ENCODE measurements at places on chromosomes 2 and 18.

DNA sequence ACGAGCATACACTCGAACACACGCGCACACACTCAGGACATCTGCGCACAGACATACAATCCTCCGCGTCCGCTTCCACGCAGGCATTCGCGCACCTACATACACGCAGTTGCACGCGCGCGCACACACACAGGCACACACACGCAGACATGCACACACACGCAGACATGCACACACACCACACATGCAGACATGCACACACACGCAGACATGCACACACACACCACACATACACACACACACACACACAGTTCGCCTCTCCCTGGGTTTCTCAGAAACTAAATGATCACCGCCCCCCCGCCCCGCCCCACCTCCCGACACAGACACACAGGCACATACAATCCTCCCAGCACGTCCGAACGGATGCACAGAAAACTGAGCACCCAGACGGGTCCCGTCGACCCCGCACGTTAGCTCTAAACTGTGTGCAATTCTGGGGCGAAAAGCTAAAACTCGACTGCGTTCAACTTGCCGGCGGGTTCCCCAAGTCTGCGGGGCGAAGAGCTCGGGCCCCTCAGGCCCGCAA lies 1.0 kb downstream of the EPHA4 start:
- DNase-seq: no peak

DNA sequence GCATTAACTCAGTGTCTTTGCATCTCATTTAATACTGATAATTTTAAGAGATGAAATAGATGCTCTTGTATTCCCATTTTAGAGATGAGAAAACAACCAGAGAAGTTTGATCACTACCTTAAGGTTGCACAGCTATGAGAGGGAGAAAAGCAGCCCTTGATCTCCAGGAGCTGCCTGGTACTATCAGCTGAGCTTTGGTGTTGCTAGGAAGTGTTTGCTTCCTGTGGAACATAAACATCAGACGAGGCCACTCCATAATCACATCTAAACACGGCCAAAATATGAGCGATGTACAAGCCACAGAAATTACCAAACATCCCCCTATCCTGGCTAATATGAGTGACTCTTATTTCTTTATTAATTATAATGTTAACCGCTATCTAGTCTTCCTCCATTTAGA lies 620 bp upstream of the WDFY1 start:
- no peak for DNase-seq

DNA sequence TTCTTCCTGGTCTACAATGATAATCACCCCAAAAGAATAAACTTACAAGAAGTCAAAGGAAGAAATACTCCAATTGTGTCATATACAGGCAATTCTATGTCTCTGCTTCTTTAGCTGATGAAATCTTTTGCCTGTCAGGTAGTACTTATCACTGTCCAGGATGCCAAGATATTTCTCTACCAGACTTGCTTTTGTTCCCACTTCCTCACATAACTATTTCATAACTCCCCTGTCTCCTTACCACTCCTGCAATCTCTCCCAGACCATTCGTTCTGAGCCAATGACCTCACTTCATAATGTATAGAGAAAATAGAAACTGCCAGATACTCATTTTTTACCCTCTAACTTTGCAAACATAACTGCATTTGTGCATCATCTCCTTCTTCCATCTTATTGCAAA lies 39.1 kb downstream of the HNMT start:
- no peak for DNase-seq

DNA sequence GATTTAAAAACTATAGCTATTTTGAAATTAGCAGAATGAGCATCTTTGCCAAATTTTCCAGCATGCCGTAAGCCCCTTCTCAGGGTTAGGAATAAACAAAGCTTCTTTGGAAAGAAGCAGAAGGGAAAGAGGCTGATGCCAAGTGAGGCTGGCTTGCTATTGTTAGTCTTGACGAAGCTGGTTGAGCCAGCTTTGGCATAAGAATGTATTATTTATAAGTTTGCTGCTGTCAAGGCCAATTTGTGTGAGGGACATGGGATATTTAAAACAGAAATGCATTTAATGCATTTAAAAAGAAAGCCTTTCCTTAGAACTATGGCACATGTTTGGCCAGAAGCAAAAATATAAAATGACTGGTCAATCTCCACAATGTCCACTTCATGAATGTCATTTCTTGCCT lies 52.5 kb upstream of the TTN start:
- no peak for DNase-seq

DNA sequence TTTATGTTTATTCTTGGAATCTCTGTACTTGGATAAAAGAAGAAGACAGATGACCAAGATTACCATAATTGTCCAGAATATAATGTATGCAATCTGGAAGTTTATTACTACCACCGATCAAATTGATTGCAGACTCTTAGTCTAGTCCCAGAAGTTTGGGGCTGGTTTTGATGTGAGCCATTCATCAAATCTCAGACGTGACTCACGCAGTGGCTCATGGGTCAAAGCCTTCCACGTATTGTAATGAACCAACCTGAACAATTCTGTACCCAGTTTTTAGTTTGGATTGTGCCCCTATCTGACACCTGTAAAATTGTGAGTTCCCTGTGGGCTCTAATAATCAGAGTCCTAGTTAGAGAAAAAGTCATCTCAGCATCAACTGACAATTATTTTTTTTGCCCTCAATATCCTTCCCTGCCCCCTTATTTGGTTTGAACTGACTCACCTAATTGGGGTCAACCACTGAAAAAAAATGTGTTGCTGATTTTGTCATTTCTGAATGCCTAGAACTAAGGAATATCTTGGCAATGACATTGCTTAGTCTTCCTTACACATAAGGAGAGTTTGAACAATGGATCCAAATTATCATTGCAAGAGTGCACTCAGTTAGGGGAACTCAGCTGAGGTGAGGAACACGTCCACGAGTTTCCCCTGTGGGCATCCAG lies 219.5 kb upstream of the NRP2 start:
- no peak for DNase-seq

DNA sequence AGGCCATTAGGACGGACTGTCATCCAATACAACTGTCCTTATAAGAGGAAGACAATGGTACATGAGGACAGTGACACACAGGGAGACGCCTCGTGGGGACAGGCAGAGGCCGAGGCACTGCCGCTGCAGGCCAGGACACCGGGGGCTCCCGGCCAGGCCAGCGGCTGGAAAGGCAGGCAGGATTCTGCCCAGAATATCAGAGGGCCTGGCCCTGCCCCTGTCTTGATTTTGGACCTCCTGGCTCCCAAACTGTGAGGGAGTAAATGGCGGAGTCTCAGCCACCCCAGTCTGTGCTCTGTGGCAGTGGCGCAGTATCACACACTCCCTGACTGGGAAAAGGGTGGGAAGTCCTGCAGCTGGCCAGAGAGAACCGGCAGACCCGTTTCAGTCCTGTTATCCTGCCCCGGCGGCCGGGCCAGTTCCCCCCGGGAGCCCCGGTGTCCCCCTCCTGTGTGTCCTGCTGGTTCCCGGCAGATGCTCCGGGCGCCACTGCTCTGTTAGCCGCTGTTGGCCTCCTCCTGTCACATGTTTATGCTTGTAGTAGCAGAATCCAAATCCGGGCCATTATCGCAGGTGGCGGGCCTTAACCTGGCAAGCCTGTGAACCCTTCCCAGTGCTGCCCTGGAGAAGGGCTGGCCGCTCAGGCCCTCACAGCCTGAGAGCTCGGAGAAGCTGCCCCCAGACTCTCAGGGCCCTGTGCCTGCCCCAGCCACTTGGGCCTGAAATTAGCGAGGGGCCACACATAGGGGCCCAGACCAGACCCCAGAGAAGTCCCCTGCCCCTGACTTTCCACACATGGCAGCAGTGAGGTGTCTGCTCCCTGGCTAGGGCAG lies 31.4 kb upstream of the TAF1B start:
- DNase-seq: no peak

- DNase-seq: no peak
Observed at GRCh38 chr2:10009811-10010781, 33.3 kb upstream of the KLF11 start.

DNA sequence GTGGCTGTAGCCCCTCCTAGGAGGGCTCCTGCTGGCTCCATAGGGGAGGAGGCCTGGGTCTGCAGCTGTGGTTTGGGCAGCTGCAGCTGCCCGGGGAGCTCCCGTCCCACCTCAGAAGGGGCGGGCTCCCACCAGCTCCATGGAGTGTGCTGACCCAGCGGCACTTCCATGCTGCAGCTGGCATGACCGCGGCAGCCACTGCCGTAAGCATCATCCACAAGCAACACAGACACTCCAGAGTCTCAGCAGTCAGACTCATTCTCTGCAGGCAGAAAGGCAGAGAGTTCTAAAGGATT lies 660.1 kb upstream of the RAB6C start:
- no peak for DNase-seq

DNA sequence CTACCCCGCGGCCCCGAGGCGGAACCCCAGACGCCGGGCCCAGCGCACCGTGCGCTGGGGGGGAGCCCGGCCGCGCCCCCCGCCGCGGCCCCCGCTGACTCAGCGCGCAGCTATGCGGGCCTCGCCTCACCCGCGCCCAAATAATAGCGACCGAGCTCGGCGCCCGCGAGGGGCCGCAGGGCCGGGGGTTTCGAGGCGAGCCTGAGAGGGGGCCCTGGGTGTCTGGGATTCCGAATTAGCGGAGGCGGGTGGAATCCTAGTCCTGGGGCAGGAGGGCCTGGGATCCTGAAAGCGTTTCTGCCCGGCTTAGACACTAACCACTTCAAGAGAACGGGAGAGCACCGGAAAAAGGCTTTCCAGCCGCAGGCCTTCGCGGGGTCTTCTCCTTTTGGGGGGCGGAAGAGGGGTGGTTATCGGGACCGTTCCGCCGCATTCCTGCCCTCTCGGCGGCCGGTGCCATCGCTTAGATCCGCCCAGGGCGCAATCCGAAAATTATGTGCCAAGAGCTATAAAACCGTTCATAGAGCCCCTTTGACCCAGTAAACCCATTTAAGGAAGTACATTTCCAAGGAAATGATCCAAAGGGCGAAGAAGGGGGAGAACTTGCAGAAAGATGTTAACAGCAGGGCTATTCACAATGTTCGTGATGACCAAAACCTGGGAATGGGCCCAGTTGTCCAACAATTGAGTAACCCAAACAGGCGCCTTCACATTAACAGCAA lies 681 bp upstream of the ROCK2 start:
- DNase-seq: no peak

- no peak for DNase-seq
Observed at GRCh38 chr2:47205576-47206141, 50.6 kb upstream of the STPG4 start.

DNA sequence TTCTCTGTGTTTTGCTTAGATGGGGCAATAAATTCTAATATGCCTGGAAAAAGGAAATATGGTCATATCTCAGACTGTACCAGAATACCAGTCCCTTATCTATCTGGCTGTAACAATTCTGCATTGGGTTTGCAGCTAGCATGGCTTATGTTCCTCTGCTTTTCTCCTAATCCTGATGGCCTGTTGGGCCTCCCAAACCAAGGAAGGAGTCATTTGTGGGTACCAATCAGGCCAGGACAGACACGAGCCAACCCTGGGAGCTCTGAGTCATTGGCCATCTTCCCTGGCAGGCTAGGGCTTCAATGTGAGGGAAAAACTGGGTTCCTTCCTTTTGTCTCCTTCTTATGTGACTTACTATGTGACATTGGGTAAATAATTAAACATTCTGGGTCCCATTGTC lies 12.0 kb downstream of the SMARCAL1 start:
- no peak for DNase-seq

GRCh38 chr2:173989884-173990215 lies 24.7 kb upstream of the SP3 start:
- no peak for DNase-seq

- no peak for DNase-seq
Observed at GRCh38 chr2:85413592-85414420, 3.6 kb upstream of the CAPG start.

- DNase-seq: peak; percentile 89
Observed at GRCh38 chr2:28621172-28622100, 125.6 kb downstream of the PLB1 start.

DNA sequence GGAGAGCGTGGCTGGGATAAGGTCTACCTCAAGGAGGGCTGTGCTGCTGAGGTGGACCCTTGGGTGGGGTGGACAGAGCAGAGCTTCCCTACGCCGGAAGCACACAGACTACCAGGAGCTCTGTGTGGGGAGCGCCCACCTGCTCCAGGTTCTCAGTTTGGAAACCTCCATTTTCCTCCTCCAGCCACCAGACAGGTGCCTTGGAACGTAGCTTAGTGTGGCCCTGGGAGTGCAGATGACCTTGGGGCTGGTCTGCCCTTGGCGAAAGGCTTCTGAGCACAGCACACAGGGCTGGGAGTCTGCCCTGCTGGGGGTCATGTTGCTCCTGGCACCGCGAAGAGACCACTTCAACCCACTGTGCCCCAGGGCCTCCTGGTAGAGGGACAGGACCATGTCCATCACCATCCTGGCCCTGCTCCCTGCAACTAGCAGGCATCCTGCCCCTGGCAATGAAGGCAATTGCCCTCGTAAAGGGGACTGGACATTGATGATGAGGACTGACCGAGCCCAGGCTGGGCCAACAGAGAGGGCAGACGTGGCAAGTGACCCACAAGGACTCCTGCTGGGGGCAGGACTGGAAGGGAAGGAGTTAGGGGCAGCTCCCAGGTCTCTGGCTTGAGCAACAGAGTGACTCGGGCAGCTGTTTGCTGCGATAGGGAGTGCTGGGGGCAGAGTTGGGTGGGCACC lies 214.7 kb downstream of the CYP26B1 start:
- DNase-seq: no peak

GRCh38 chr2:85160966-85161960 lies 28.1 kb downstream of the TCF7L1 start:
- DNase-seq: no peak

DNA sequence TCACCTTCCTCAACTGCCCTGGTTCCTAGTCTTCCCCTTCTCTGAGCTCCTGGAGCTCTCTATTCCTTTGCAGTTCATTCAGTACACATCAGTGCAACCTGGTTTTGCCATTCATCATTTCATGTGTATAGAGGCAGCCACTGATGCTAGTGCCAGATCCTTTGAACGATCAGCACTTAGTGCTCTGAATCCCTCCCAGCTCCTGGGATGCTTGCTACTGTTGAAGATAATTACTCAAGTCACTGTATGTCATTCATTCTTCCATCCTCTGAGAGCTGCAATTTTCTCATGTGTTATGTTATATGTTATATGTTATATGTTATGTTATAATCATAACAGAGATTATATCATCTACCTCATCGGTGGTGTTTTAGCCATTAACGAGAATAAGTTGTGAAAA lies 98.5 kb upstream of the UXS1 start:
- DNase-seq: no peak

- no peak for DNase-seq
Observed at GRCh38 chr2:14401873-14402272, 230.6 kb upstream of the LRATD1 start.

GRCh38 chr2:10002109-10002508 lies 41.2 kb upstream of the KLF11 start:
- DNase-seq: no peak
